ENCODE measurements at places on chromosomes 12 and 14.

- peak; percentile 78 for DNase-seq
These were observed 364.8 kb downstream of the SNAPC1 start for GRCh38 chr14:62126879-62127478.

DNA sequence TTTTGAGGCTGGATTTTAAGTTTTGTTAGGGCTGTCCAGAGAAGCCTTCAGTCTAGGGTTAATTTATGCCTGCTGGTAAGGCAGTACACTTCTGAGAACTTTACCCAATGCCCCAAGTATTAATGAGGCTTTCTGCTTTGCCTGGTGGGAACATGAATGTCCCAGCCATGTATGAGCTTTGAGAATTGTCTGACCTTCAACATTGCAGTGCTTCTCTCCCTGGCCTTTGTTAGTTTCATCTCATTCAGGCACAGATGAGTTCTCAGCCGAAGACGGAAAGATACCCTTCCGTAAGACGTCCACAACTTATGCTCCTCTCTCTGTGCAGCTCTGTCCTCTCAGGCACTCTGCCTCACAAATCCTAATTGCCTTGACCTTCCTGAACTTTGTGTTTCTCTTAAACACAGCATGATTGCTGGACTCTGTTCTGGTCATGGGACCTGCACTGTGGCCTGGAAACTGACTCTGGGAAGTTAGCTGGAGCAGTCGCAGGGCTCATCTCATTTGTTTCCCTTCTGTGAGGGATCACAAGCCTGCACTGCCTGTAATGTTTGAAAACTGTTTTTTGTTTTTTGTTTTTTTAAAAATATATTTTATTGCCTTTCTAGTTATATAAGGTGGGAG, 15.7 kb downstream of the CHPT1 start:
- no peak for DNase-seq

- DNase-seq: peak; percentile 62
These were observed 7.4 kb downstream of the TCP11L2 start for GRCh38 chr12:106309671-106310505.

- no peak for DNase-seq
These were observed 22.2 kb downstream of the SFSWAP start for GRCh38 chr12:131732996-131733615.

GRCh38 chr14:27002179-27002578, 404.3 kb upstream of the NOVA1 start:
- no peak for DNase-seq
